ENCODE measurements at places on chromosomes 6 and 20.

GRCh38 chr6:41306187-41306854 lies 19.8 kb upstream of the TREM1 start:
- peak; percentile 34 for DNase-seq

DNA sequence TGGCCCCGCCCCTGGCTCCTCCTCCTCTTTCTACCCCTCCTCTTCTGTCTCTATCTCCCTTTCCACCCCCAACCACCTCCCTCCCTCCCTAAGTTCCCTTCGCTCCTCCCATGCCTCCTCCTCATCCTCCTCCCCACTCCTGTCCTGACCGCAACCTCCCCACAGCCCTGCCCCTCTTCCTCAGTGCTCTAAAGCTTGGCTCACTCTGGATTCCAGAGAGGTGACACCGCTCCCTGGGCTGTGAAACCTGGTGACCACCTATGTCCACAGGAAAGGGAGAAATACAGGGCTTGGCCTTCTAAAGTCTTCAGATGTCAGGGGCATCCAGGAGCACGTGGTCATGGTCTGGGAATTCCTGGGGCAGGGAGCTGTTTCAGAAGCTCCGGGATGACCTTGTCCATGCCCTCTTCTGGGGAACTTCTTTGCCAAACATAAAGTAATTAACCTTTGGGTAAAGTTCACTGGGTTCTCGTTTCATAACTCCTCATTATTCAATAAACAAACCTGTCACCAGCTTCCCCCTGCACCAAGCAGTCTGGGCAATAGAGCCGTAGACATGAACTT lies 345 bp upstream of the CST5 start:
- no peak for DNase-seq

- no peak for DNase-seq
Measured at GRCh38 chr20:14334306-14334930, 3.0 kb downstream of the FLRT3 start.

DNA sequence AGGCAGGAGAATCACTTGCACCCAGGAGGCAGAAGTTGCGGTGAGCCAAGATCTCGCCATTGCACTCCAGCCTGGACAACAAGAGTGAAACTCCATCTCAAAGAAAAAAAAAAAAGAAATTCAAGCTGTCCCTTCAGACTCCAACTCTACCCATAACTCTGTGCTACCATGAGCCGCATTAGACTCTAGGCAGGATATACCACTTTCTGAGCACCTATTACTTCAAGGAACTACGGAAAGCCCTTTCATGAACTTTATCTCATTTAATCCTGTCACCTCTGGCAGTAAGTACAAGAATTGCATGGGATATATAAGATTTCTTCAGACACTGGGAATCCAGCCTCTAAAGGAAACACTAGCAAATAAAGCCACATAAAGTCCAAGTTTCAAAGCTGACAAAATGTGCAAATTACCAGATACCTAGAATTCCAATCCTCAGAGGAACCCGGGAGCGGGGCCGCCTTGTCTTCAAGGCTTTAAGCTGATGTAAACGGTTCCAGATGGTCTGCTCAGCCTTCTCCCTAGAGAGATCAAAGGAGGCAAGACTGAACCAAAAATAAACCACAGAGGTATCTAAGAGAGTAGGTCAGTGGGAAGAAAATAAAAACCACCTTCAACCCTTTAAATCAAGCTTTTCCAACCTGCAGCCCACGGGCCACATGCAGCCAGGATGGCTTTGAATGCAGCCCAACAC lies 9.4 kb downstream of the CDK5RAP1 start:
- no peak for DNase-seq

DNA sequence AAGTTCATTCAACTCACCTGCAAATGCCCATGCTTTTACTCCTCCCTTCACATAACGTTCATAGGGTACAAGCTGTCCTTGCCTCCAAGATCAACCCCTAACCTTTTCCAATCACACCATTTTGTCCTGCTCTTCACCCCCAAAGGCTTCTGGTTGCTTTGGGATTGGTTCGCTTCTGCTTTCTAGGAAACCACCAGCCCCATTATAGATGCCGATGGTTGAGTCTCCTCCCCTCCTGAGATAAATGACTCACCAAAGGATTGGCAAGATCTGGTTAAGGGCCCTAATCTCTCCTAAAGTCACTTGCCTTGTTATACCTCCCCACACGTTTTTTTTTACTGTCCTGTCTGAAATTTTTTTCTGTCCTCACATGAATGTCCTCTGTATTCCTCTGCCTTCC lies 311.4 kb downstream of the HACE1 start:
- DNase-seq, result no peak

GRCh38 chr6:6008648-6009421 lies 2.1 kb upstream of the NRN1 start:
- DNase-seq, result peak; percentile 25

DNA sequence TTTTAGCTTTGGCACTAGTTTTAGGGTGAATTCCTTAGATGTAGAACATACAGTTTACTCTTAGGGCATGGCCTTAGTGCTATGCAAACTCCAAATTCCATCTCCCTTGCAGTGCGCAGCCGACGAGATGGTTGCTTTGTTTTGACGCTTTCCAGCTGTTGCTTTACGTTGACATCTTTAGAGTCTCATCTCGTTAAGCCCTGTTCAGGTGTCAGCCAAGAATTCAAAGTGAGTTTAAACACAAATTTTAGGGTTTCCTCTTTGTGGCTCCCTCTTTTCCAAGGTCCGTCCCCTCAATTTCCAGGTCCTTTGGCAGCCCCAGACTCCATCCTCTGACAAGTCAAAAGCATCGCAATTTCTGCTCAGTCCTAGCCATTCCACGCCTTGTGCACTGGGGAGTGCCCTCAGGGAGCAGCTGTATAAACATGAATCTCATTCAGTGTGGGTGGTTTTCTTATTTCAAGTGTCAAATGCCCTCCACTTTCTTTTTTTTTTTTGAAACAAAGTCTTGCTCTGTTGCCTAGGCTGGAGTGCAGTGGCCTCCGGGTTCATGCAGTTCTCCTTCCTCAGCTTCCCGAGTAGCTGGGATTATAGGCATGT lies 14.1 kb upstream of the MAK start:
- DNase-seq, result no peak

GRCh38 chr6:47749757-47750156 lies 32.1 kb upstream of the OPN5 start:
- no peak for DNase-seq

DNA sequence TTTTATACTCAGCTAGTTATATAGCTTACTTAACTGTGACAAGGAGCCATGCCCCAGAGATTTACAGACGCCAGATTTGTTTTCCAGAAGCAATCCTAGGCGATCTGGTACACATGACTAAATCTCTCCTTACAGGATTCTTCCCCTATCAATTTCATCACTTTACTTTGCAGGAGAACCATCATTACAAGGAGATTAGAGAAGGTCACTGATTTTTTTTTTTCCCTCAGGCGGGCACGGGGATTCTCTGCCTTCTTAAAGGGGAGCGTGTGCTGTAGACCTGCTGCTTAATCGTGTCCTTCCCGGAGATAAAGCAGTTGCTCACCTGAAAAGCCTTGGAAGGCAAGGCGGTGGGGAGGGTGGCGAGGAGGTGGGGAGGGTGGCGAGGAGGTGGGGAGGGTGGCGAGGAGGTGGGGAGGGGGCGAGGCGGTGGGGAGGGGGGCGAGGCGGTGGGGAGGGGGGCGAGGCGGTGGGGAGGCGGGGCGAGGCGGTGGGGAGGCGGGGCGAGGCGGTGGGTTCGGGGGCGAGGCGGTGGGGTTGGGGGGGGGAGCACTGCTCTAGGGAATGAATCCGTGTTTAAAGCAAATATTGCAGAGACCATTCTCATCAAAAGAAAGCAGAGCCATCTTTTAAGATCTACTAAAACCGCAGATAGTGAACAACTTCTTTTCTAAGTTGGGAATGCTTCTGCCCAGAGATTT lies 14.3 kb upstream of the MRAP2 start:
- DNase-seq, result no peak

- no peak for DNase-seq
Measured at GRCh38 chr6:44514576-44515193, 127.2 kb downstream of the CDC5L start.

DNA sequence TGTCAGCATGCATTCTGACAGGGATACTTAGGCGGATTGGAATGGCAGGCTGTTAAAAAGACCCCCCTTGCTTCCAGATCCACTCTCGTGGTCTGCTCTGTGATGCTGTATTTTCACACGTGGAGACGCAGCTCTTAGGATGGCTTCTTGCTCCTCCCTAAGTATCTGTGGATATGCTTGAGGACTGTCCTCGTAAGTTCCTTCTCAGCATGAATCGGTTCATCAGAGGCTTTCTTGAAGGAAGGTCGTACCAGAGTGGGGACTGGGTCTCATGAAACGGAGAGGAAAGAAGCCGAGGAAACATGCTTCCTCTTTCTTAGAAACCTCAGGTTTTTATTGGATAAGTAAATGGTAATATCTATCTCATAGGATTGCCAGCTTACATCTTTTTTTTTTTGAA lies 220.4 kb downstream of the FARS2 start:
- DNase-seq, result no peak

- DNase-seq, result no peak
Measured at GRCh38 chr6:35733633-35734032, 3.2 kb upstream of the ARMC12 start.

DNA sequence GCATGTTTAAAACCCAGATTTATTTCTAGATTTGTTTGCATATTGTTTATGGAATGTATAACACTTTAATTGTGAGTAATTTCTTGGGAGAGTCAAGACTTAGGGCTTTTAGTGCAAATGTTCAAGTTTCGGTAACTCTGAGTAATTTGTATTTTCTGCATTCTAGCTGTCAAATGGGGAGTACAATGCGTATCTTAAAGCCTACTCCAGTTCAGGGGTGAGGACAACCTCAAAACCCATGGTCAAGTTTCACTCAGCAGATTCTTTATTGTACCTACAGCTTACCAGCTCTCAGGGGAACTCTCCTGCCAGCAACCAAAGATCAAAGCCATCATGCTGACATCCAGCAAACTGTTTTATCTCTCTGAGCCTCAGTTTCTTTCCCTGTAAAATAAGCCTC lies 458.6 kb upstream of the JARID2 start:
- DNase-seq, result no peak

DNA sequence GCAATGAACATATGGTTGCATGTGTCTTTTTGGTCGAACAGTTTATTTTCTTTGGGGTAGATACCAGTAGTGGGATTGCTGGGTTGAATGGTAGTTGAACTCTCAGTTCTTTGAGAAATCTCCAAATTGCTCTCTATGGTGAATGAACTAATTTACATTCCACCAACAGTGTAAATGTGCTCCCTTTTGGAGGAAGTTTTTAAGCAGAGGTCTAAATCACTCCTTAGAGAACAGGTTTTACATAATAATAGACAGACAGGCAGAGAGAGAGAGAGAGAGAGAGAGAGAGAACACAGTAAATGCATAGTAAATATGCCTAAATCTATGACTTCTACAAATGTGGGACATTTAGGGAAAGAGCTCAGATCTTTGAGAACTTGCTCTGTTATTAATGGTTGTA lies 37.6 kb downstream of the GRM1 start:
- DNase-seq, result no peak

- DNase-seq, result no peak
Measured at GRCh38 chr6:291204-291696, 1.0 kb upstream of the DUSP22 start.

- no peak for DNase-seq
Measured at GRCh38 chr6:41731561-41732086, 3.8 kb downstream of the TFEB start.

GRCh38 chr6:91786474-91787184 lies 1199.8 kb upstream of the MAP3K7 start:
- DNase-seq, result no peak

- no peak for DNase-seq
Measured at GRCh38 chr6:127186889-127187288, 68.4 kb downstream of the RSPO3 start.

GRCh38 chr6:20717743-20718142 lies 183.5 kb downstream of the CDKAL1 start:
- no peak for DNase-seq

DNA sequence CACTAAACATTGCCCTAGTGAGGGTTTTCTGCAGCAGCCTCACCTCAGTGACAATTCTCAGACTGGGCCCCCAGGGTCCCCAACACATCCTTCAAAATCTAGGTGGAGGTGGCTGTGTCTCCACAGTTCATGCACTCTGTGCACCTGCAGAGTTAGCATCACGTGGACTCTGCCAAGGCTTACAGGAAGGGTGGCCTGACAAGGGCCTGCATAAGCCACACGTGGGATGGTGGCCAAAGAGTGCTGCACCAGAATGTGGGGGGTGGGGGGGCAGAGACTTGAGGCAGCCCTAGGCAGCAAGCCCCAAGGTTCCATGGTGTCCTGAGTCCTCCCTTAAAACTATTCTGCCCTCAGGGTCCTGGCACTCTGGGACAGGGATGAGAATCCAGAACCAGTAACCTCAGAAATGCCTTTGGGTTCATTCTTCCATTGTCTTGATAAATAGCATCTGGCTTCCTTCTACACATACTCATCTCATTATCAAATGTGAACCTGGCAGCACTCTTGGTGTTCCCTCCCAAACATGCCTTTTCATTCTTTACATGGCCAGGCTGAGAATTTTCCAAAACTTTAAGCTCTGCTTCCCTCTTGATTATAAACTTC lies 1.6 kb upstream of the SERPINB1 start:
- DNase-seq, result no peak

- DNase-seq, result no peak
Measured at GRCh38 chr6:36969988-36970891, 15.7 kb downstream of the PI16 start.

- no peak for DNase-seq
Measured at GRCh38 chr6:107715550-107716321, 108.4 kb downstream of the SCML4 start.

DNA sequence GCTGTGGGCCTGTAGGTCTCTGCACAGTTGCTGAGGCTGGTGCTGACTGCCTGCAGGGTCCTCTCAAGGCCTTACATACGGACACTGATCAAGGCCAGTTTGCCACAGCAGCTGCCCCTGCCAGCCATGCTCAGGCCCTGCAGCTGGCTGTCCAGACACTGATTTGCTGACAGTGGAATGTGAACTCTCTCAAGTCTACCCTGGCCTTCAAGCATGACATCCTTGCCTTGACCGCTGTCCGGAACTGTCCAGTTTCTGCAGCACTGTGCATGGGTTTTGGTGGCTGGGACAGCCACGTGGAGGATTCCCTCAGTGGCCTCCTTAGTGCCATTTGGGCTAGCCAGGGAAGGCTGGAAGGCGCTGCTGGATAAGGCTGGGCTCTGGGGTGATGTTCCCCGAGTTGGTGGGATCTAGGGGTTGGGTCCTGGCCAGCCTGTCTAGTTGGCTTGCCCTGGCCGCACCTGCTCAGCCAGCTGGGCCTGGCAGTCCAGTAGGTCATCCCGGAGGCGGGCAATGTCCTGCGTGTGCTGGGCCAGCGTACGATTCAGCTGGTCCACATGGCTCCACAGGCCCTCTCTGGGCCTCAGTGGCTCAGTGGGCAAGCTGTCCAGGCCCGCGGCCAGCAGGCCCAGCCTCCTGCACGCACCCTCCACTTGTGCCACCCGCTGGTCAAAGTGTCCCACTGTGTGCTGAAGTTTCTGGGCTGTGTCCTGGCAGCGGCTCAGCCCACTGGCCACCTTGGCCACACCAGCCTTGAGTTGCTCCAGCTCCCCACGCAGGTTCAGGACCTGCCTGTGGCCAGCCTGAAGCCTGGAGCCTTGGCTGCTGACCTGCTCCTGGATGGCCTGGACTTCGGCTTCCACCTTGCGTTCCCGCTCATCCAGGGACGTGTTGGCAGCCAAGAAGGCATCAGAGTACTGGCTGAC lies 5.5 kb downstream of the EMILIN3 start:
- no peak for DNase-seq

- DNase-seq, result no peak
Measured at GRCh38 chr6:147868427-147869190, 360.1 kb downstream of the SAMD5 start.

GRCh38 chr20:44204156-44204831 lies 6.3 kb downstream of the OSER1 start:
- DNase-seq, result no peak

- no peak for DNase-seq
Measured at GRCh38 chr6:7053125-7053774, 54.5 kb upstream of the RREB1 start.
